ENCODE measurements at places on chromosomes 6 and 20.

DNA sequence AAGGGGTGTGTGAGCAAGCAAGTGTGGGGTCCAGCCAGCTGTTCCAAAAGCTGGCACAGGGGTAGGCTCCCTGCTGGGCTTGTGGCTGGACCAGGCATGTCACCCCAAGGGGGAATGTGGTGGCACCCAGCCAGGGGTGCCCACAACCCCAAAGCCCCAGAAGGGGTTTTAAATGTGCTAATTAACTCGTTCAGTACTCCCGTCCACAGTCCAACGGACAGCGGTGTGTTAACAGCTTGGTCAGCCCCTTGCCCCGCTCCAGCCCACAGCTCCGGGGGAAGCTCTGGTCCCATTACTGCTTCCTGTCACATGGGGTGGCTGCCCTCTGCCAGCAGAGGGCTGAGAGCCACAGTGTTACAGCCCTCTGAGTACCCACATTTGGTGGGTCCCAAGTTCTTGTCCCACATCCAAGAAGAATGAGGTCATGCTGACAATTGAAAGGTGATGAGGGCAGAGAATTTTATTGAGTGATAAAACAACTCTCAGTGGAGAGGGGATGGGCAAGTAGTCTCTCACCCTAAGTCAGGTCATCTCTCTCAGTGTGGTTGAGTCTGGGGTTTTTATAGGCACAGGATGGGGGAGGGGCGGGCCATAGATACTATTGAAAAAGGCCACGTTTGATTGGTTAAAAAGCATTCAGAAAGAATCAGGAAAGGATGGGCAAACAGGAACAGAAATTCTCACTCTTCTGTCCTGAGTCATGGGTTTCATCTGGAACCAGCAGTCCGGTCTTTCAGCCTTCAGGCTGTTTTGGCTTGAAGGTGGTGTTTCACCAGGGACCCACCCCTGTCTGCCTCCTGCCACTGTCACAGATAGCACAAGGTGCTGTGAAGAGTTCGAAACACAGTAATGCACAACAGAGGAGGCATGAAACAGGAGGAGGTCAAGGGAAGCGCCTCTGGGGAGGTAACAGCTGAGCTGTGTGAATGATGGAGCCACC lies 238.5 kb downstream of the NFATC2 start:
- DNase-seq: no peak

- no peak for DNase-seq
Measured at GRCh38 chr20:52402950-52403349, 211.4 kb upstream of the ZFP64 start.

- no peak for DNase-seq
Measured at GRCh38 chr6:9468277-9468676, 946.6 kb downstream of the TFAP2A start.

GRCh38 chr20:10328897-10329255 lies 105.1 kb downstream of the MKKS start:
- DNase-seq: no peak

- DNase-seq: no peak
Measured at GRCh38 chr6:156949376-156949775, 172.2 kb downstream of the ARID1B start.

- no peak for DNase-seq
Measured at GRCh38 chr6:156191895-156192294, 585.3 kb upstream of the ARID1B start.

- peak; percentile 46 for DNase-seq
Measured at GRCh38 chr6:155341130-155341828, 27.0 kb upstream of the TFB1M start.

DNA sequence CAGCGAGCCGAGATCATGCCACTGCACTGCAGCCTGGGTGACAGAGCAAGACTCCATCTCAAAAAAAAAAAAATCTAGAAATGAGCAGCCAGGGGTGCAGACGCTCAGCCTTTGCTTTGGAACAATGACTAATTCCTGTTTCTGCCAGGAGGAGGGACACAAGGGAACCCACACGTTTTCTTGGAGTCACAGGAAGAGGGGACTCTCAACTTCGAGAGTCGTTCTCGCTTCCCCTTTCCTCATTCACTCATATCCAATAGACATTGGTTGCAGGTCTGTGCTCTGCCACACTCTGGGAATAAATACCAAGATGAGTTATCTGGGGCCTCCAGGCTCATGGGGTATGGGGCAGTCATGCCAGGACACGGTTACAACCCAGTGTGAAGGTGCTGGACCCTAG lies 91.5 kb upstream of the RREB1 start:
- DNase-seq: peak; percentile 79

DNA sequence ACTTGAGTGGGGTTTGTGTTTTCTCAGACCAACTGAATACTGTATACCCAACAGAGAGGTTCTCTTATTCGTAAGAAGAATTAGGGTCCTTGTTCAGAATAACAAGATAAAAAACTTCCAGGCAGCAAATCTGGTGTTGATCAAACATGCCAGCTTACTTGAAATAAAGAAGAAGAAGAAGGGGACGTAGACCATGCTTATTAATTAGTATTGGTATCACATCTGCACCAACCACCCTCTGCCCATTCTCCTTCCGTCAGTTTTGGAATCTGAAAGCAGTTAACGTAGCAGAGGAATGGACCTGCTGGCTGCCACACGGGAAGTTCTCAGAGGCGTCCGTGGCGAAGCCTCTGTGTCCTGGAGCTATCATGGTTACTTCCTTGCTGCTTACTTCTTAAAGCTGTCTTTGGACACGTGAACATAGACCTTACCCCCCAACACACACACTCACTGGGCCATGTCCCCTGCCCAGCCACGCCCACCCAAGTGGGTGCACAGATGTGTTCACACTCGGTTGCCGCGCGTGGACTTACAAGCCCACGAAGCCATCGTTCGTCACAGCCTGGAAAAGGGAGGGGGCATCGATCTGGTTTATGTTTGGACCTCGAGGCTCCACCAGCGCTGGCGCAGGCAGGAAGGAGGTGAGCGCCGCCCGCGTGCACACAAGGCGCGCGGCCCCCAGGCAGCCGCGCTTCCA lies 4.1 kb upstream of the DLL1 start:
- no peak for DNase-seq

- DNase-seq: no peak
Measured at GRCh38 chr6:90978046-90978445, 391.2 kb upstream of the MAP3K7 start.

GRCh38 chr6:35203152-35203670 lies 10.5 kb upstream of the SCUBE3 start:
- DNase-seq: no peak

GRCh38 chr20:9179867-9180266 lies 111.0 kb downstream of the PLCB4 start:
- no peak for DNase-seq

- no peak for DNase-seq
Measured at GRCh38 chr6:53313784-53314400, 34.9 kb downstream of the ELOVL5 start.

GRCh38 chr6:2658788-2659187 lies 91.9 kb downstream of the MYLK4 start:
- peak; percentile 72 for DNase-seq

GRCh38 chr6:109002051-109002697 lies 92.5 kb downstream of the SESN1 start:
- DNase-seq: peak; percentile 34

- no peak for DNase-seq
Measured at GRCh38 chr6:147248859-147249258, 44.6 kb downstream of the STXBP5 start.

DNA sequence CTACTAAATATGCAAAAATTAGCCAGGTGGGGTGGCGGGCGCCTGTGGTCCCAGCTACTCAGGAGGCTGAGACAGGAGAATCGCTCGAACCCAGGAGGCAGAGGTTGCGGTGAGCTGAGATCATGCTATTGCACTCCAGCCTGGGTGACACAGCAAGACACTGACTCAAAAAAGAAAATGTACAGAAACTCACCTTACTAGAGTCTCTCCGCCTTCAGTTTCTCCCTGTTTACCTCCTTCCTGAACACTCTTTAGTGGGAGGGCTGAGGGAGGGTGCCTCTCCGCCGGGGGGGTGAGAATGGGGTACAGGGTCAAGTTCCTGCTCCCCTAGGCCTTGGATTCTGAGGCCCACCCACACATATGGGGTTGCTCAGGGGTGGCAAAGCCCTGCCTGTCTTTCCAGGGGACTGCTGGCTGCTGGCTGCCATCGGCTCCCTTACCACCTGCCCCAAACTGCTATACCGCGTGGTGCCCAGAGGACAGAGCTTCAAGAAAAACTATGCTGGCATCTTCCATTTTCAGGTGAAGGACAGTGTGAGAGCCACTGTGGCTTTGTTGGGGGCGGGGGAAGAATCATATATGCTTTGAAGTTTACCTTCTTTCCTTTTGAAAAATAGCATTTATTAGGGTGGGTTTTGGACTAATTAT lies 13.4 kb downstream of the CAPN11 start:
- DNase-seq: peak; percentile 37

GRCh38 chr20:45970646-45971424 lies 1.2 kb downstream of the ZNF335 start:
- DNase-seq: peak; percentile 26

DNA sequence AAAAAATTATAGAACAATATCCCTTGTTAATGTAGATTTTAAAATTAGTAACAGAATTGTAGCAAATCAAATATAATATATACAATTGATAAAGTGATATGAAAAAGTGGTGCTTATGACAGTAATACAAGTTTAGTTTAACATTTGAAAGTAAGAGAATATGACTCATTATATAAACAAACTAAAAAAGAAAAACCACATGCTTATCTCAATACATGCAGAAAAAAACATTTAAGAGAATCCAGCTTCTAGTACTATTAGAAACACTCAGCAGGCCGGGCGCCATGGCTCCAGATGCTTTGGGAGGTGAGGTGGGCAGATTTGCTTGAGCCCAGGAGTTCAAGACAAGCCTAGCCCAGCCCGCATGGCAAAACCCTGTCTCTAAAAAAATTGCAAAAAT lies 60.7 kb upstream of the LAMA2 start:
- no peak for DNase-seq

GRCh38 chr6:26304797-26305640 lies 60.0 kb upstream of the BTN3A2 start:
- DNase-seq: peak; percentile 84

DNA sequence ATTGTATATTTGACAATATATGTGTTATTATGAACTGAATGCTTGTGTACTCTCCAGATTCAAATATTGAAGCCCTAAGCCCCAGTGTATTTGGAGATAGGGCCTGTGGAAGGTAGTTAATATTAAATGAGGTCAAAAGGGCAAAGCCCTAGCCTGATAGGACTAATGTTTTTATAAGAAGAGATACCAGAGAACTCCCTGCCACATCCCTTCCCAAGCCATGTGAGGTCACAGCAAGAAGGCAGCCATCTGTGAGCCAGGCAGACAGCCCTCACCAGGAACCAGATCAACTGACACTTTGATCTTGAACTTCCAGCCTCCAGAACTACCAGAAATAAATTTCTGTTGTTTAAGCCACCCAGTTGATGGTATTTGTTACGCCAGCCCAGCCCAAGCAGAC lies 36.4 kb upstream of the FBXL4 start:
- no peak for DNase-seq

DNA sequence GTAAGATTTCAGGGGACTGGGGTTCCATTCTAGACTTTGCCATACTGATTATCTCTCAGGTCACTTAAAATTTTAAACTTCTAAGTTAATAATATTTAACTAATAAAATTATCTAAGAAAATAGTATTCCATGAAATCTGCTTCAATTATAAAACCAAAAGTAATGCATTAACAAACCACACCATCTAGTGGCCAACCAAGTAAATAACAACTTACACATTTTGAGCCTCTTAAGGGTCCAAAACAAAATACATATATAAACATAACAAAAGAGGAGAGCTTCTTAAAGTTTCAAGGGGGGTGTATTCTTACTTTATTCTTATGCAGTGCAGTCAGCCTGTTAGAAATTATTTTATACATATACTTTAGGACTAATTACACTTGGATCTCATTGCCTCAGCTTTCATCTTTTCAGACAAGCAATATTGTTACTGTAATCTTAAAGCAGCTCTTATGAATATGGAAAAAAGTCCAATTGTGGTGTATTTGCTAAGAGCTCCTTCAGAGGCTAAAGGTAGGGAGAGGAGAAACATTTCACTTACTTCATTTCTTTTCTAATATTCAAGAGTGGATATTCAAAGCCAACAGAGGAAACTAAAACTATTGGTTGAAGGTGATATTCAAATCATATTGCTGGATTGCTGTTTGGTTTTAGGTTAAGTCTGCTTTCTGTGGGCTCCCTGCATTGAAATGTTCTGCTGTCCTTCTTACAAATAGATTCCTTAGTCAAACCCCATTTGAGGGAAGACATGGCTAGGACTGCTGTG lies 199.7 kb upstream of the SIM1 start:
- no peak for DNase-seq

- DNase-seq: no peak
Measured at GRCh38 chr6:143123081-143123480, 62.4 kb downstream of the AIG1 start.

GRCh38 chr6:52515219-52515960 lies 61.5 kb downstream of the TRAM2 start:
- no peak for DNase-seq

DNA sequence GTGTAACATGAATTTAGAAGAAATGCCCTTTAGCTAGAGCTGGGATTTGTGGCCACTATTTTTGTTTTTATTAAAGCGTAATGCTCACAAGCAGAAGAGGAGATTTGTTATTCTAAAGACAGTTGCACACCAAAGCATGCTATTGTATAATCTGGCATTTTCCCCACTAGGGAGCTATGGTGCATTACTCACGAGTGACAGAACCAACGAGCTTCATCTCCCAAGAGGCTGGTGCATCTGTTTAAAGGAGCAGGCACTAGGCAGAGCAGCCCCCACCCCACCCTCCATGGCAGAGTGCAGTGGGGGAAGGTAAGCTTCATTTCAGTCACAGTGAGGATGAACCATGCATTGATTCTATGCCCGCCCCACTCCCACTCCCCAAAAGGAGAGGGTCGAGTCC lies 287.3 kb upstream of the TSHZ2 start:
- no peak for DNase-seq

- DNase-seq: no peak
Measured at GRCh38 chr6:44842616-44843015, 455.1 kb downstream of the CDC5L start.

- DNase-seq: peak; percentile 12
Measured at GRCh38 chr6:108883172-108883571, 35.0 kb downstream of the ARMC2 start.

- DNase-seq: no peak
Measured at GRCh38 chr6:168778201-168778600, 337.2 kb downstream of the SMOC2 start.

- DNase-seq: no peak
Measured at GRCh38 chr6:157173776-157174175, 149.5 kb downstream of the TMEM242 start.

GRCh38 chr20:38764567-38765318 lies 16.5 kb downstream of the ACTR5 start:
- DNase-seq: peak; percentile 80

Measured in suppressor macrophage (primary cell).